ENCODE measurements at places on chromosomes 7 and 10.
A peak's percentile ranks its signal among the peaks of the same experiment; 100 is the strongest.

DNA sequence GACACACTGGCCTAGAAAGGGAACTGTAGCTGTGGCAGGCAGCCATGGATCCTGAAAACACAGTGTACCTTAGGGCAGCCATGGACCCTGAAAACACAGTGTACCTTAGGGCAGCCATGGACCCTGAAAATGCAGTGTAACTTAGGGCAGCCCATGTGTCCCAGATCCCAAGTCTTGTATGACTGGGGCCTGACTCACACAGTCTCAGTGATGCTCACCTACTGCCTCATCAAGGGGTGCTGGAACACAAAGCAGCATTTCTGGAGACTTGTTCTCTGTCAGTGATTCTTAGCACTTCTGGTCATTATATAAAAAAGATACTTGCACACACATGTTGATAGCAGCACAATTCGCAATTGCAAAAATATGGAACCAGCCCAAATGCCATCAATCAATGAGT, 70.2 kb upstream of the LAMB4 start:
- DNase-seq, result no peak

DNA sequence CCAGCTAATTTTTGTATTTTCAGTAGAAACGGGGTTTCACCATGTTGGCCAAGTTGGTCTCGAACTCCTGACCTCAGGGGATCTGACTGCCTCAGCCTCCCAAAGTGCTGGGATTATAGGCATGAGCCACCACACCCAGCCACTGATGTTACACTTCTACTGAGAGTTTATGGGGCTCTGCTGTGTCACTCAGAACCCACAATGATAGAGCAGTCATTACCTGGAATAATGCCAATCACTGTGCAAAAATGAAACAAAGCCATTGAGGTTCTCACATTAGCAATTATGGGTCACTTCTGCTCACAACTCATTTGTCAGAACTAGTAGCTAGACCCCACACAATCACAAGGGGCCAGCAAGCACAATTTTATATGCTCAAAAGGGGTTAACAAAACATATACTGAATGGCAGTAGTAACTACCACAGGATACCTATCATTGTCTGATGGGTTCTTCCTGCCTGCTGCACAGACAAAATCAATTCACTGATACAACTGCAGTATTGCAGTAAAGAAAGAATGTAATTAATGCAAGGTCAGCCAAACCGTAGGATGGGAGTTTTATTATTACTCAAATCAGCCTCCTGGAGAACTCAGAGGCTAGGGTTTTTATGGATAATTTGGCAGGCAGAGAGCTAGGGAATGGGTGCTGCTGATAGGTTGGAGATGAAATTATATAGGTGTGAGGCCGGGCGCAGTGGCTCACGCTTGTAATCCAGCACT, 72.1 kb upstream of the TRIM24 start:
- no peak for DNase-seq

DNA sequence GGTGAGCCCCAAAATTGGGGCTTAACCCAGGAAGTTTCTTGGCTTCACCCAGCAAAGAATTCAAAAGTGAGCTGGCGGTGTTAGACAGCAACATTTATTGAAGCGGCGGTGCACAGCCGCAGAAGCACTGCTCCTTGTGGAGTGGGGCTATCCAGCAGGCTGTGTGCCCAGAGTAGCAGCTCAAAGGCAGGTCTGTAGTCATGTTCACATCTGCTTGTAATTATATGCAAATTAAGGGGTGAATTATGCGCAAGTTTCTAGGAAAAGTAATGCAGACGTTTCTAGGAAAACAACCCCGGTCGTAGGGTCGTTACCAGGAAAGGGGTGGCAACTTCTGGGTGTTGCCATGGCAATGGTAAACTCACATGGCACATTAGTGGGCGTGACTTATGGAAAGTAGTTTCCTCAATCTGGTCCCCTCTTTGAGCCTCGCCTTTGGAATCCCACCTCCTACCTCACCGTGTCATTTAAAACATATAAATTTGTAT, 13.7 kb upstream of the KBTBD2 start:
- DNase-seq, result peak; percentile 50

DNA sequence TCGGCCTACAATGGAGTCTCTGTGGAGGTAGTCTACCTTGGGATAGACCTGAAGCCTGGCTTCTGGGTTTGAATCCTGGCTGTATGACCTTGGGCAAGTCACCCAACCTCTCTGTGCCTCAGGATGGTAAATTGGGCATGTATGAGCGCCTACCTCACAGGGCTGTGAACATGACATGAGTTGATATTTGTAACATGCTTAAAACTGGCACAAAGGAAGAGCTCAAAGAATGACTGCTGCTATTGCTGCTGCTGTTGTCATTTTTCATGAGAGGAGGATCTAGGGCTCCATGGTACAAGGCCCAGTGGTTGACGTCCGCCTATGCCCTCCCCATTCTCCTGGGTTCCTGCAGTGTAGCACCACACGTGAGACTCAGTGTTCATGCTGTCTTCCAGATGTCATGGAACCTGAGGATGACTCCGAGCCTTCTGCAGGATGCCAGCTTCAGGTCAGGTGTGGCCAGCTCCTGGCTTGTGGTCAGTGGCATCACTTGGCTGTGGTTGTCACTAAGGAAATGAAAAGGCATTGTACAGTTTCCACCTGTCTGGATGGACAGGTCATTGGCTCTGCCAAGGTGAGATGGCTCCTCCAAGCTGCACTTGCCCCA, 95.0 kb downstream of the WDFY4 start:
- no peak for DNase-seq

DNA sequence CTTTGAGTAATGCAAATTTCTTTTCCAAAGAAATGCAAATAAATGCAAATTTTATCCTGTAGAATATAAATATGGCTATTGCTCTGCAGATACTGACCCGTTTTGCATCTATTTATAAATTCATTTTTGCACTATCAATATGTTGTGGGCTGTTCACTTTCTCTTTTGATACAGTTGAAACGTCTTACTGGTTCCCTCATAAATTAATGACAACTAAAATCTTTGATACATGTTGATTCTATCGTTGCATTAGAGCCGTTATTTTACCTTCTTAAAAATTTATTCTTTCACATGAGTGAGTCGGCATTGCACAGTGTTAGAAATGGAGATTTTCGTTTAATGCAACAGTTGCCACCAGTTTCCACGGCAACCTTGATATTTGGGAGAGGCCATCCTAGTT, 689.3 kb upstream of the FOXK1 start:
- DNase-seq, result no peak

DNA sequence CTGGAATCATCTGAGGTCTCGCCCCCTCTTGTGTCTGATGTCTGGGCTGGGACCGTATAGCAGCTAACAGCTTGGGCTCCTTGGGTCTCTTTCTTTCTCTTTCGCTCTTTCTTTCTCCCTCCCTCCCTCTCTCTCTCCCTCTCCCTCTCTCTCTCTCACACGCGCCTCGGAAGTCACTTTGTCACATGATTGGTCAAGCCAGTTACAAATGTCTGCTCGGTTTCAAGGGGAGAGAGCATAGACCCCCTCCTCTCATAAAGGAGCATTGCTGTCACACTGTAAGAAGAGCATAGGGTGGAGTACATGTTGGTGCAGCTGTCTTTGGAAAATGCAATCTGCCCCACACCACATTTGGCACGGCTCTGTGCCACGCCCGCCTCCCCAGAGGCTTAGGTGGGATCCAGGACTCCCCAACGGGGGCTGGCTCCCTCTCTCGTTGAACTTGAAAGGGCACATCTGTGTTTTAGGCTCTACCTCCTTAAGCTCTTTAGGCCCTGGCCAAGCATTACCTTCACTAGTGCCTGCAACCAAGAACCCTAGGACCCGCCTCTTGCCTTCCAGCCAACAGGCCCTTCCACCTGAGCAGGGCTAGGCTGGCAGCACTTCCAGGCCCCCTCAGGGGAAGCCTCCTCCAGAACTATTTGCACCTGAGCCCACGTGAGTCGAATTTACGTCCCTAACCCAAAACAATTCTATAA, 61.9 kb upstream of the CACUL1 start:
- no peak for DNase-seq

- DNase-seq, result no peak
Measured at GRCh38 chr10:13803566-13804554, 217.1 kb downstream of the PRPF18 start.

- no peak for DNase-seq
Measured at GRCh38 chr10:66999762-67000545, 74.1 kb downstream of the LRRTM3 start.

DNA sequence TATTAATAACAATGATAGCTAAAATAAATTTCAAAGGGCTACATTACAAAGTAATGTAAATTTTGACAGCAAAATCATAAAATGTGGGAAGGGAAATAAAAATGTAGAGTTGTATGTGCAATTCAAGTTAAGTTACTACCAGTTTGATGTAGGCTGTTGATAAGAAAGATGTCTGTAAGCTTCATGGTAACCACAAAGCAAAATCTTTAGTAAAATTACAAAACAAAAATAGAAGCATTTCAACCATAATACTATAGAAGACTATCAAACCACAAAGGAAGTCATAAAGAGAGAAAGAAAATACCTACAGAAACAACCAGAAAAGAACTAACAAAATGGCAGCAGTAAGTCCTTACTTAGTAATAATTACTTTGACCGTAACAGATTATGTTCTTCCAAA, 99.1 kb downstream of the C7orf25 start:
- DNase-seq, result no peak

DNA sequence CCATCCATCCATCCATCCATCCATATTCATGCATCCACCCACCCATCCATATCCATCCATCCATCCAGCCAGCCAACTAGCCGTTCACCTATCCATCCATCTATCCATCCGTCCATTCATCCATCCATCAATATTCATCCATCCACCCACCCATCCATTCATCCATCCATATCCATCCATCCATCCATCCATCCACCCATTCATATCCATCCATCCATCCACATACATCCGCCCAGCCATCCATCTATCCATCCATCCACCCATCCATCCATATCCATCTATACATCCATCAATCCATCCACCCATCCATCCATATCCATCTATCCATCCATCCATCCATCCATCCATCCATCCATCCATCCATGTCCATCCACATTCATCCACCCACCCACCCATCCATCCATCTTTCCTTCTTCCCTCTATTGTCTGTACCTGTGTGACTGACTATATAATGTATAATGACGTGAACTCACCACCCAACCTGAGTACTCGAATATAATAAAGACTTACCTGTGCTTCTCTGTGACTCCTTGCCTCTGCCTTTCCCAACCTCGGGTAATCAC, 2.5 kb downstream of the INMT start:
- DNase-seq, result no peak

GRCh38 chr7:1754345-1754908, 84.3 kb downstream of the ELFN1 start:
- no peak for DNase-seq

DNA sequence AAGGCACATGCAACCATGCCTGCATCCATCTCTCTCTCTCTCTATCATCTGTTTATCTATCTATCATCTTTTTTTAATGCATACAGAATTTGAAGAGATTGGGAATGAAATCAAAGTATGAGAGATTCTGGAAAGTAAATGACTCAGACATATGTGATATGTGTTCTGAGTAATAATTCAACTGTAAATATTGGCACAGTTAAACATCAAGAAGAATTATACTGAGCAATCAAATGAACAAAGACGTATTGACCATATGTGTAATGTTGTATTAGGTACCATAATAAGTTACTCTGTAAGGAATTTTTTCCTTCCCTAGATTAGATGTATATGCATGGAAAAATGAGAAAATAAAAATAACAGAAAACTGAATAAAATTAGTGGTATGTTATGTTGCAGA, 108.3 kb downstream of the SUGCT start:
- DNase-seq, result no peak

DNA sequence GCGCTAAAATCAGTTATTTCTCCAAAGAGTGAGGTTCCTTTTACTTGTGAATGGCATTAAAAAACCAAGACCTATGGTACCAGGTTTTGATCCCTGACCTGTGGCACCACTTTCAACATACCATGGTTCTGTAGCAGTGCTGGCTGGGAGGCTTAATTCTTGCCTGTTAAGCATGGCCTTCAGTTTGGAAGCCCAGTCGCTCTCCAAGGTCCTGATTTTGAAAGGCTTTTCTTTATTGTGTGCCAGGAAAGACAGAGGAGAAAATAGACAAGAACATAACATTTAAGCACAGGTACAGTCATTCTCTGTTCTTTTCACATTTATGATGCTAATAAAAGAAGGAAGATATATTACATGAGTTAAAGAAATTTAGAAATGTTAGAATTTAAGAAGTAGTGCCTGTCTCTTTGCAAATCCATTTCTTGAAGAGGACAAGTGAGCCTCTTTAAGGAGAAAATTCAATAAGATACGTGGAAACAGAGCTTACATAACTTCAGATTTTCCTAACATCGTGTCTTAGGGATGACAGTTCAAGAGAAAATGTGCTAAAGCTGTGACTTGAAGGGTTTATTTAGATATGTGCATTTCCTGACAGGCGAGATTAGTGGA, 357.6 kb downstream of the DPP6 start:
- DNase-seq, result no peak

- DNase-seq, result no peak
Measured at GRCh38 chr7:82957521-82957920, 205.2 kb downstream of the PCLO start.

- DNase-seq, result no peak
Measured at GRCh38 chr10:81219758-81220157, 655.2 kb upstream of the NRG3 start.

DNA sequence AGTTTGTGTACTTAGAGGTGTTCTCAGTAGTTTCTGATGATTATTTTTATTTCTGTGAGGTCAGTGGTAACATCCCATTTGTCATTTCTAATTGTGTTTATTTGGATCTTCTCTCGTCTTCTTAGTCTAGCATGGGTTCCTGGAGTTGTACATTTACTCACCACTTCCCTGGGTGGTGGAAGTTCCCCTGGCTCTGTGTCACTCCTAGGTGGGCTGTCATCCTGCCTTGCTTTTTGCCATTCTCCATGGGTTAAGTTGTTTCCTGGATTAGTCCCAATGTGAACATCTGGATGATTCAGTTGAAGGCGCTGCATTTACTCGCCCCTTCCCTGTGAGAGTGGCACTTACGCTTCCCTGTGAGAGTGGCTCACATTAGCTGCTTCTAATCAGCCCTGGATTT, 48.2 kb downstream of the GSAP start:
- DNase-seq, result no peak

DNA sequence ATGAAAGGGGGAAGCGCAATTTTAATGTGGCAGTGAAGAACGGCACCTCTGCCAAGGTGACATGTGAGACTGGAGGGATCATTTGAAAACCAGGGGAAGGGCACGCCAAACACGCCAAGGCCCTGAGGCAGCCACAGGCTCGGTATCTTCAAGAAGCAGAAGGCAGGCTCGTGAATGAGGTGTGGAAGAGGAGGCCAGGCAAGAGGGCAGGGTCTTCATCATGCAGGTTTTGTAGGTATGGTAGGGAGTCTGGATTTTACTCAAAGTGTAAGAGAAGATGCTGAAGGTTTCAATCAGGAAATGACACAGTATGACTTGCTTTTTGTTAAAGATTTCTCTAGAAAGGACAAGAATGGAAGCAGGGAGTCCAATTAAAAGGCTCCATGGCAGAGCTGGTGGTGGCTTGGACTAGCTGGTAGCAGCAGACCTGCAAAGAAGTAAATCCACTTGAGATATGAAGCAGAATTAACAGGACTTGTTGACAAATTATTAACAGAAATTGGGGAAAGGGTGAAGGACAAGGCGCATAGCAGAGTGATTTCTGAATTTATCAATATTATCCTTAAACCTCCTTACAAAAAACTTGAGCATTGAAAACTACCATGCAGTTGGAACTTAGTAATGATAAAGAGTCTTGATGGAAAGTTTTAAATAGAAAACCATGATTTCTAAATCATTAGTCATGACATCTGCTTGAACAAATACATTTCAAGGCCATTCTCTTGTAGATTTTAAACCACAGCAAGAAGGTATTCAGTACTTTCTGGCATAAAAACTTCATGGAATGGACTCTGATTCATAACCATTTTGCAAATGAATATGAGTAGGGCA, 70.4 kb downstream of the COA1 start:
- DNase-seq, result no peak

GRCh38 chr10:6402349-6402709, 177.7 kb downstream of the PRKCQ start:
- DNase-seq, result no peak

Data from left colon (tissue), 2 donors.